ENCODE measurements at places on chromosomes 2 and 18.

- no peak for DNase-seq
Observed at GRCh38 chr2:75498907-75499306, 61.8 kb downstream of the EVA1A start.

DNA sequence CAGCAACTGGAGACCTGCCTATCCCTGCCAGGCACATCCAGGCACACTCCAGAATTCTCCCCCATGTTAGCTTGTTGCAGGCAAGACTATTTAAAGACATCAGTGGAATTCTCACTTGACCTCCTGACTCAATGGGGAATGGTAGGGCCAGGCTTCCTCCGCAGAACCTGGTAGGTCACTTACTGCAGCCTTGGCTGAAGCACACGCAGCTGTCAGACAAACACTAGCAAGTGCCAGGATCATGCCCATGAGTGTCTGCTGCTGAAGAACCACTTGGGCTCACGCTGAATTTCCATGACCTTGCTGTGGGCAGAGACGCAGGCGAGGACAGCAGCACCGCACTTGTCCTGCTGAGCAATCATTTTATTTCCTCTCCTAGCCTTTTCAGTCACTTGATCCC is 3.2 kb downstream of the LRRC30 start:
- no peak for DNase-seq

DNA sequence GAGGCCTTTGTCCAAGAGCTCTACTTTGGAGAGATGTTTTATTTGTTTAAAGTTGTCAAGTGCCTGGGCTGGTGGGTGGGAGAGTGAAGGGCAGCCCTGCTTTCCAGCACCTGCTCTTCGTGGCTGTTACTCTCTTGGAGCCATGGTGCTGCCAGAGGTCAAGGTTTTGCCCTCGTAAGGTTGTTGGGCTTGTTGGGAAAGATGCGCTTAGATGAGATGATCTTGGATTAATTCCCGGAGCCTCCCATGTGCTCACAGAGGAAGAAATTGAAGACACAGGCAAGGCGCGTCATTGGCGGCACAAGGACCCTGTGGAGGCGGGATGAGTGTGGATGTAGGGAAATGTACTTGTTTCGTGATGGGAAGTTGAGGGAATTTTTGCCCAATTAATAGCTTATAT is 27.9 kb downstream of the ZCCHC2 start:
- DNase-seq = no peak

DNA sequence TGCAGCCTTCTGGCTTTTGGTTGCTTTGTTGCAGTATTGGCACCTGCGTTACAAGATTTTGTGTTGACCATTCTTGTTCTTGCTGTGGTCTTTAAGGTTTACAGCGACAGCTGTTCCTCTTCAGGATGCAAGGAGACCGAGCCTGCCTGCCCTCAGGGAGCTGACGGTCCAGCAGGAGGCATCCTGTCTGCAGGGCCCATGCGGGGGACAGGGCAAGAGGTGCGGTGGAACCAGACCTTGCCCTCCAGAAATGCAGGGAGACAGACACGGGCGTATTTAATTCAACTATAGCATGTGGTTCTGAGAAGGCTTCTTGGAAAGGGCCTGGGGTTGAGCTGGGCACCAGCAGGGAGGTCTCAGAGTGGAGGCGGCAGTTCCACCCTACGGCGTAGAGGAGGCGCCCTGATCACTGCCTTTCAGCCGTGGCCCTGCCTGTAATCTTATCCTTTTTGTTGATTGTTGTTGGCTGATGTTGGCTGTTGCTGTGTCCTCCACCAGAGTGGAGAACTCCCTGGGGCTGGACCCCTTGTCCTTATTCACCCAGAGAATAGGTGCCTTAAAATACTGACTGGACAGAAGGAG is 71.7 kb downstream of the HPCAL1 start:
- DNase-seq = no peak

GRCh38 chr2:168079236-168079635 is 168.2 kb downstream of the STK39 start:
- no peak for DNase-seq

- no peak for DNase-seq
Observed at GRCh38 chr2:150358468-150358807, 129.0 kb downstream of the RND3 start.

- DNase-seq = no peak
Observed at GRCh38 chr2:156841321-156841720, 405.1 kb downstream of the GPD2 start.

GRCh38 chr2:148888003-148888501 is 13.0 kb downstream of the KIF5C start:
- DNase-seq = no peak

- DNase-seq = no peak
Observed at GRCh38 chr2:73238976-73239375, 4.9 kb downstream of the CCT7 start.

GRCh38 chr18:37322492-37323035 is 243.0 kb downstream of the CELF4 start:
- DNase-seq = no peak

- no peak for DNase-seq
Observed at GRCh38 chr18:59866551-59867269, 33.1 kb upstream of the PMAIP1 start.
